KBM-7 (cell line): ENCODE measurements at places on chromosomes 5 and 9.

DNA sequence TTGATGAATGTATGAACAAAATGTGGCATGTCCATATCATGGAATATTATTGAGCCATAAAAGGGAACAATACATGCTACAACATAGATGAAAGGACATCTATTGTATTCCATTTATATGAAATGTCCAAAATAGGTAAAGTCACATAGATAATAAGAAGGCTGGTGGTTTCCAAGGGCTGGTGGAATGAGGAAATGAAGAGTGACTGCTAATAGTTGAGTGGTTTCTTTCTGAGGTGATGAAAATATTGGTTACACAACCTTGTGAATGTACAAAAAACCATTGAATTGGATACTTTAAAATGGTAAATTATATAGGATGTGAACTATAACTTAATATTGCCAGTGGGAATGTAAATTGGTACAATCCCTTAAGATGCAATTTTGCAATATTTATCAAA lies 5.2 kb downstream of the ARSB start:
- DNase-seq, result no peak

DNA sequence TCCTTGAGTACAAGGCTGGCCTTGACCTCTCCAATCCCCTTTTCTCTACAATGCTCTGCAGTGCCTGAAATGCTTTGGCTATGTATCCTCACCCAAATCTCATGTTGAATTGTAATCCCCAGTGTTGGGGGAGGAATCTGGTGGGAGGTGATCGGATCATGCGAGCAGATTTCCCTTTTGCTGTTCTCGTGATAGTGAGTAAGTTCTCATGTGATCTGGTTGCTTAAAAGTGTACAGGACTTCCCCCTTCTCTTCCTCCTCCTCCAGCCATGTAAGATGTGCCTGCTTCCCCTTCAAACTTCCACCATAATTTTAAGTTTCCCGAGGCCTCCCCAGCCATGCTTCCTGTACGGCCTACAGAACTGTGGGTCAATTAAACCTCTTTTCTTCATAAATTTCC lies 28.5 kb upstream of the AKNA start:
- no peak for DNase-seq

DNA sequence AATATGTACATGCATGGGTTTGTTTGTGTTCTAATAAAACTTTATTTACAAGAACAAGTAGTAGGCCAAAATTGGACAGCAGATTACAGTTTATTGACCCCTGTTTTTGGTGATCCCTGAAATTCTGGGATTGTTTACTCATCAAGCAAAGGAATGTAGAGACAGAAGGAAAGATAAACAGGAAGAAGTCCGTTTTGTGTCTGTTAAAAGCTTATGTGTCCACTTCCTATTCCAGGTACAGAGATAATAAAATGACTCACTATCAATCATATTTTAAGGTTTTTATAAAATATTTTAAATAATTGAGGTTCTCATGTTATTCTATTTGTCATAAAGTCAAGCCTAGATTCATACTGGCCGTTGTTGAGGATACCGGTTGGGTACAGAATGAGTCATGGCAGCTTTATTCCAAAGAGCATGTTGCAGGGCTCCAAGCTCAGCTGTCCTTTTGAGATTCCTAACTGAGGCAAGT lies 214.9 kb upstream of the DAB2 start:
- DNase-seq, result no peak

DNA sequence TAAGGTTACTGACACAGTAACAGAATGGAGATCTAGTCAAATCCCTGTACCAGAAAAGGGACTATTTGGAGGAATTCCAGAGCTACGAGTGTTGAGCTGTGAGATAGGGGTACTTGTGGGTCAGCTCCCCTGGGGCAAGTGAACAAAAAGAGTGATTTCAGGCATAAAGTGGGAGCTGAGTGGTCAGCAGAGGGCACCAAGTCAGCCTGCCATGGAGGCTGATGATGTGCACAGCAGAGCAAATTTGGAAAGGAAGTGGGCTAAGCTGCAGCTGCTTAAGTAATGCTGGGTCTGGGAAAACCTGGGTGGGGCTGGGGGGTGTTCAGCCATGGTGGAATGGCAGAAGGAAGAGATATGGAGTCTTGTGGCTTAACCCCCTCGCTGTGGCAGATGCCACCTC lies 327.9 kb downstream of the NTRK2 start:
- no peak for DNase-seq

GRCh38 chr5:73125289-73125688 lies 4.9 kb downstream of the TMEM171 start:
- DNase-seq, result no peak
